Activated T-helper 1 cell treated with anti-CD3 and anti-CD28 coated beads, Interleukin-2, amount 50 U/mL, for 16 hours (primary cell): ENCODE measurements at places on chromosomes 2 and 18.
A peak's percentile ranks its signal among the peaks of the same experiment; 100 is the strongest.

DNA sequence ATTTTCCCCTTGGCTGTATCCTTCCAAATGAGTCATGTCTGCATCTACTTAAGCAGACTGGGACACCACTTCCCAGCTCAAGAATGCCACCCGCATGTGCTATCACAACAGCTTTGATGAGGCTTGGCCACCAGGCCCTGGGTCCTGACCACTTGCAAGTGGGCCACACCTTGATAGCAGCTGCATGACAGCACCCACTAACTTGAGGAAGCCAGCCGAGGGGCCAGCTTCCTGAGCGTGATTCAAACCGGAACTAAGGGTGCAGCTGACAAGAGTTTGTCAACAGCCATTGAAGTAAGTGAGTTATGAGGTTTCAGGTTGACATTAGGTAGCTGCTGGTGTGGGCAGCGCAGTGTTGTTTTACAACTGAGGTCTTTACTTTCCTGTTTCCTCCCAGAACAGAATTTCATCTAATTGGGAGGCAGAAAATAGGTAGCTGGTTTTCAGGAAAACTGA lies 54.4 kb downstream of the EPHA4 start:
- peak; percentile 57 for DNase-seq

- DNase-seq, result no peak
Measured at GRCh38 chr2:94986392-94986963, 39.0 kb upstream of the MAL start.

- no peak for DNase-seq
Measured at GRCh38 chr2:240895656-240896388, at the start of gene MAB21L4. TSS of gene MAB21L4 (minus strand) at chr2:240896156. CDS start at chr2:240895997, 159 bp downstream.

GRCh38 chr2:78457269-78457668 lies 568.2 kb upstream of the REG3G start:
- DNase-seq, result no peak

DNA sequence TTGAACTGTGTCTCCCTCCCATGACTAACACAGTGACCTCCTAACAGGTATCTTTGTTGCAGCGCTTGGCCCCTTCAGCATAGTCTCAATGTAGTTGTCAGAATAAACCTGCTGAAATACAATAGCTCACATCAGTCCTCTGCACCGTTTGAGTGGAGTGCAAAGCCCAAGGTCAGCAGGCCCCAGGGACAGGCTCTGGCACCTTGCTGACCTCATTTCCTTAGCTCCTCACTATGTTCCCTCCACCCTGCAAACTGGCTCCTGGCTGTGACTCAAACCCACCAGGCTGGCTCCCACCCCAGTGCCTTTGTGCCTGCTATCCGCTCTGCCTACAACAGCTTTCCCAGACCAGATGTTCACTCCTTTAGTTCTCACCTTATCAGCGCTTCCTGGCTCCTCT lies 146.7 kb downstream of the LRATD1 start:
- no peak for DNase-seq

DNA sequence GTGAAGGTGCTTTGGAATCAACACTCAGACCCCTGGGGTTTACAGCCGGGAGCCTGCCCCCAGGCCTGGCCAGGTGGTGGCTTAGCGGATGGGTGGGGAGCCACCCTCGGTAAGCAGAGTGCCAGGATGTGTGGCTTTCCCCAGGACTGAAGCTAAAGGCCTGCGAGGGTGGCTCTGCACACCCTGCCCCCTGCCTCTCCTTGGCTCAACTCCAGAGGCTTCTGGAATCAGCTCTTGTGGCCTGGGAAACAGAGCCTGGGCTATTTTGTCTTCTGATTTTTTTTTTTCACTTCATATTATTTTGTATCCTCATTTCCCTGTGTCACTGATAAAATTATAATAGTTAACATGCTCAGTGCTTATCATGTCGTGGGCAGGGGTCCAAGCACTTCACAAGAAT lies 79.8 kb downstream of the RHOB start:
- no peak for DNase-seq

GRCh38 chr18:51279367-51279984 lies 82.0 kb upstream of the MEX3C start:
- no peak for DNase-seq

GRCh38 chr2:175815537-175815936 lies 186.5 kb downstream of the LNPK start:
- no peak for DNase-seq
